Activated CD4-positive, alpha-beta T cell treated with anti-CD3 and anti-CD28 coated beads, Interleukin-2, Interleukin-4, amounts not matched to agents 100 ng/mL and 50 ng/mL, durations not matched to agents 16 hours and 8 hours (primary cell): ENCODE measurements at places on chromosomes 5 and 9.

DNA sequence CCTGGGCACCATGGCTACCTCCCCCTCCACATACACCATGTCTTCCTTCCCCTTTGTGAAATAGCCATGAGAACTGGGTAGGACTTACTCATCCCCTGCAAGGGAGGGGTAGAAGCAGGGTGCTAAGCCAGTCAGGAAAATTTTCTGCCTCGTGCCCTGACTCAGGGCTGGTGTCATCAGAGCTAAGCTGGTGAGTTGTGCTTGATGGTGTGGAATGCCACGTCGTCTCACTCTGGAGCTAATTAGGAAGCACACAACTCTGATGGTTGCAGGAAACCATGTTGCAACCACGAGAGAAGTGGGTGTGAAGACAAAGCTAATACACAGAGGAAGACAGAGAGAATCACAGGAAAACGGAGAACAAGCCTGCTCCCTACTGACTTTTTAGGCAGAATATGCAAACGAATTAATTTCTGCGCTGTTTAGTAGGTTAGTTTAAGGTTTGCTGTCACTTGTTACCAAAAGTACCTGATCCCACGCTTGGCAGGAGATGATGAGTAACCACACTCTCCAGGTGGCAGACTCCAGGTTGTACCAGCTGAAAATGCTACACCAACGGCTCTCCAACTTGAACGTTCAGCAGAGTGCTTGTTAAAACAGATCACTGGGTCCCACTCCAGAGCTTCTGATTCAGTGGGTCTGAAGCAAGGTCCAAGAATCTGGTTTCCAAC lies 54.5 kb downstream of the STK10 start:
- peak; percentile 39 for DNase-seq

- DNase-seq = no peak
These were observed 94.8 kb upstream of the SPATA31C2 start for GRCh38 chr9:88233091-88233490.

DNA sequence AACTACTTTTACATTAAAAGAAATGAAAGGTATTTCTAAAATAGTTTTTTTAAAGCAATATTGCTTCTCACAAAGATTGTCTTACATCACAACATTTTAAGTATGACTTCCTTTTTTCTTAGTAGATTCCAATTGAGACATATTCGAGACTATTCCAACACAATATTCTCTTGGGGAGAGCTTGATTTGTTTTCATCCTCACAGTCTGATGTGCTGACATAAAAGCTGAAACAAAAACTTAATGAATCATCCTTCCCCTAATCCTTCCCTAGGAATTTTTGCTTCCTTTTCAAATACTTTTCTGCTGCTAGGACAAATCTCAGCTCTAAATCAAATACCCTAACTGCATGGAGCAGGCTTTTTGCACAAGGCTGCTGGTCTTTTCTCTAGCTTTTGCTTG lies 245.8 kb upstream of the MAP3K1 start:
- DNase-seq = no peak

DNA sequence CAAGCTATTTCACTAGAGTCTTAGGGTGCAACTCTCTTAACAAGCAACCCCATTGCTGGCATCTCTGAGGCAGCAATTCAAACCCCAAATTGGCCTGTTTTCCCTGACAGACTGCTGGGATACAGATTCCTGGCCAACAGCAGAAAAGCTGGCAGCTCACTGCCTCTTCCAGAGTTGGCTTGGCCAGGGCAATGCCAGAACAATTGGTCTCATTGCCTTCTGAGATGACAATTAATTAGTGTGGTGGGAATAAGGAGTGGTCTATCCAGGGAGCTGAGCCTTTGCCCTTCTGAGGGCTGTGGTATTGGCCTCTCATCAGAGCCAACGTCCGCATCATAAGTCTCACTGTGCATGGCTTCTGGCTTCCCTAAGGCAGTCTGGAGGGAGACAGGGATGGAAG lies 183.2 kb downstream of the GNAQ start:
- DNase-seq = no peak

- no peak for DNase-seq
These were observed 1.7 kb upstream of the ZSWIM6 start for GRCh38 chr5:61330341-61330844.

DNA sequence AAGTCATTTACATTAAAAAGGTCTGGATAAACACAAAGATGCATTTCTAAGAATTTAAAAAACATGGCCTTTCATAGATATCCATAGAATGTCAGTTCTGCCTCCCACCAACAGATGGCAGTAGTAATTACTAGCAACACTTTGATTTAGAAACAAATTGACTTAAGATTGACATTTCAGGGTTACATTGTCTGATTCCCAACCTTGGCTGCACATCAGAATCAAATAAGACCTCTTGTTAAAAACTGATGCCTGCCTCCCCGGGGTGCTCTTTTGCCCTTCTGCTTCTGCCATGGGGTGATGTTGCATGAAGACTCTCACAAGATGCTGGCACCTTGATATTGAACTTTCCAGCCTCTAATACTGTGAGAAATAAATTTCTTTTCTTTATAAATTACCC lies 146.2 kb upstream of the GPR151 start:
- peak; percentile 51 for DNase-seq

- DNase-seq = no peak
These were observed 74.9 kb upstream of the OTULINL start for GRCh38 chr5:14506661-14507060.

DNA sequence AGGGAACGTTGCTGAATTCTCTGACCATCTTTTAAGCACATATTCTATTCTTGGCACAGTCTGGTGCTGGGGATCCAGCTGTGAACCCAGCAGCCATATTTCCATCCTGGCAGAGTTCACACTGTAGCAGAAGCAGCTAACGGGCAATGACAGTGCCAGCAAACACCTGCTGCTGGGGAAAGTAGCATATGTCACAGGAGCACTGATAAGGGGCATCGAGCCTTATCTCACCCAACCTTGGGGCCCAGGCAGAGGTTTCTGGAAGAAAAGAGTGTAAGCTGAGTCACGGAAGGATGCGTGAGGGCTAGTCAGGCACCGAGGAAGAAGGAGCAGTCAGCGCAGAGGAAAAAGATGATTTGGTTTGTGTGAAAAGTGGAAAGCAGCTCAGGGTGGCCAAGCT lies 1.1 kb downstream of the NDOR1 start:
- no peak for DNase-seq

GRCh38 chr5:17147617-17148016 lies 69.8 kb upstream of the BASP1 start:
- no peak for DNase-seq

- DNase-seq = no peak
These were observed 45.5 kb downstream of the PUM3 start for GRCh38 chr9:2798423-2798822.

GRCh38 chr5:87141544-87141943 lies 126.1 kb upstream of the RASA1 start:
- no peak for DNase-seq

GRCh38 chr5:149414405-149415065 lies 35.4 kb upstream of the IL17B start:
- DNase-seq = no peak

DNA sequence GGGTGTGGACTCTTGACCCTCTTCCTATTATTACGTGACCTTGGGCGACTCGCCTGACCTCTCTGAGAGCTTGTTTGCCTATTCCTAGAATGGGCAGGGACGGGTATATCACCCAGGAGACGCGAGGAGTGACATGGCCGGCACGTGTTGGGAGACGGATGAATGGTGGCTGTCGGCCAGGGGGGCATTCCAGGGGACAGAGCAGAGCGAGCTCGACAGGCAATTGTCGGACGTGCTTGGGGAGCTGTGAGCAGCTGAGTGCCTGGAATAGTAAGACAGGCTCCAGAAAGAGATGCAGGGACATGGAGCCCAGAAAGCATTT lies 29.3 kb upstream of the UNC5A start:
- DNase-seq = no peak

- DNase-seq = no peak
These were observed 324.2 kb upstream of the TRPC7 start for GRCh38 chr5:136689552-136689951.

DNA sequence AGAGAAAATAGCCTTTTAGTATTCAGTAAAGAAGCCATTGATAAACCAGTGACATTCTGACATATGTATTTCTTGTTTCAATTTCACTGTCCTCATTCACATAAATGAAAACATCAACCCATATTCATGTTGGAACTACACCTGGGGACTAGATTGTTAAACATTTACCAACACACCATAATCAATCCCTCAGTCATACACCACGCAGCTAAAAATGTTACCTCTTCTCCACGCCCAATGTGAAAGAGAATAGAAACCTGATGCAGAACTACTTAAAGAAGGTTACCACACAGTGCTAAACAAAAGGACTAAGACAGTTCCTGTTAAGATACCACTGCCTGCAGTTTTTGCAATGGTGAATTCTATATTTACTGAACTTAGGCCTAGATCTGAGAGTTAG lies 518.9 kb downstream of the PRELID2 start:
- no peak for DNase-seq

DNA sequence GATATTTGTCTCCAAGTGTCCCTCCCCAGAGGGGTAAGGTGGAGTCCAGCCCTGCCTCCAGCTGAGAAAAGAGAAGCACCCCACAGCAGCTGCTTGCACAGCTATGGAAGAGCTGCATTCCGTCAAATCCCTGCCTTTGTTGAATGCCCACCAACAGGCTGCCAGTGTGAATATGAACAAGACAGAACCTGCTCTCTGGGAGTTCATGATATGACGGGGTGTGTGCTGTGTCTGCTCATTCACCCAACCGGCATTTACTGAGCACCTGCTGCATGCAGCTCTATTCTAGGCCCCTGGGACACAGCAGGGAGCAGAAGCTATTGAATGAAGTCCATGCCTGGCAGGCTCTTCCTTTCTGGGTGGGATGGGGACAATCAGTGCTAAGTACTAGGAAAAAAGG lies 238.8 kb downstream of the GADD45G start:
- DNase-seq = no peak

DNA sequence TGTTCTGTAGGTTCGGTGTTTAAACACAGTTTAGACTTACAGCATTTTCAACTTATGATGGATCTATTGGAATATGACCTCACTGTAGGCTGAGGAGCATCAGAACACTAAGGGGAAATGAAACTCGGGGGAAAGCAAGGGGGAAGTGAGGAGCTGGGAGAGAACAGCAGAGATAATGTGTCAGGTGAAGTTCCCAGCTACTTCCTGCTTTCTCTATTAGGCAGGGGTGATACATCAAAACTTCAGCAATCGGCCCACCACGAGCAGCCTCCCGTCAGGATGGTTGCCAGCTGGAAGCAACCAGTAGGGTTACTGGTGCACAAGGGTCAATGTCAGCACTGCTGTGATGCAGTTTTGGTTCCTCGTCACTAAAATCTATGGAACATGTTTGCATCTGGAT lies 34.3 kb downstream of the FAT2 start:
- DNase-seq = no peak

GRCh38 chr5:16411235-16411634 lies 54.4 kb downstream of the ZNF622 start:
- DNase-seq = no peak

- DNase-seq = no peak
These were observed 12.1 kb upstream of the ISOC1 start for GRCh38 chr5:129082225-129083136.

- no peak for DNase-seq
These were observed 90.6 kb upstream of the CXCL14 start for GRCh38 chr5:135669416-135669815.

GRCh38 chr5:147701468-147701867 lies 81.1 kb downstream of the JAKMIP2 start:
- DNase-seq = no peak

GRCh38 chr5:134227259-134227658 lies 1.4 kb upstream of the PPP2CA start:
- no peak for DNase-seq

GRCh38 chr9:131943351-131943841 lies 136.3 kb downstream of the MED27 start:
- no peak for DNase-seq

DNA sequence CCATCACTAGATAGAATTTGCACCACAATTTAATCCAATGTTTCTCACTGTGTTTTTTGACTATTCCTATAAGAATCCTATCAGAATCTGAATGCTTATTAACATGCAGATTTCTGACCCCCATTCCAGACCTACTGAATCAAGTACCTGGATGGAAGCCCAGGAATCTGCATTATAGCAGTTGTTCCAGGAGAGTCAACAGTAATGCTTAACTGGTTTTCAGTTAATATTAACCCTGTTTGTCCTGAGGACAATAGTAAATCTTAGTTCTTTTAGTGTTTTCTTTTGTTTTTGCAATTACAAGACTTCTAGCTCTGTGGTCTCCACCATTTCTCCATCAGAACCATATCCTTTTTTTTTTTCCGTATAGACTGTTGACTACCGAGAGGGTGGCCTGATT lies 168.2 kb downstream of the SREK1 start:
- no peak for DNase-seq

DNA sequence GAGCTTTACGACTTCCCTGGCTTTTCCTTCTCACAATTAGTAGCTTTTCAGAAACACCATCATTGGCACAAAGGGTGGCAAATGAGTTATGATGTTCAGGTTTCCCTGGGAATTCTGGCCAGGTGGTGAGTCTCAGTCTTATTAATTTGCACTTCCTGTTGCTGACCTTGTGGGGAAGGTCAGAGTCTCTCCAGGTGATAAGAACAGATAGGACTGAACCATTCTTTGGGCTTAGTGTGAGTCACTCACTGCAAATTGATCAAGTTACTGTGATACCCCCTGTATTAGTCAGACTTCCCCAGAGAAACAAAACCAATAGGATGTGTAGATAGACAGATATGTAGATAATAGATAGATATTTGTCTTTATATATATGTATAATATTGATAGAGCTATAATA lies 53.8 kb upstream of the RANBP3L start:
- DNase-seq = no peak
